ENCODE measurements at places on chromosomes 2 and 18. TPM values are rescaled to one million over a fixed set of nuclear protein-coding genes. Genes with fewer than 3 reads are reported as not detected.

GAL3ST2 gene
- total RNA-seq = not detected

DNA sequence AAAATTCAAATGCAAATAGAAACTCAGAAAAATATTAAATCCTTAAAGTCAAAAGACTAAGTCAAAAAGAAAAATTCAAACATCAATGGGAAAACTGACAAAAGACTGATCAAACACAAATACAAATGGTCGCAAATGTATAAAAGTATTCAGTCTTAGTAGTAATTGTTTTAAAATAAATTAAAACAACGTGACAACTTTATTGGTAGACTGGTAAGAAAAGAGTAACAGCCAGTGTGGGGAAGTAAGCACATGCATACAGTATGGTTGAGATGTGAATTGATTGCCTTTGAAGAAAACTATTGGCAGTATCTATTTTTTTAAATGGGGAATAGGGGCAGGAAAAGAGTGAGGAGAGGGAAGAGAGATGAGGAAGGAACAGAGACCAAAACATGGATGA lies 9.8 kb downstream of the TMEM131 start:
- no peak for DNase-seq

- no peak for DNase-seq
Measured at GRCh38 chr2:215452725-215453124, 16.9 kb upstream of the FN1 start.

DNA sequence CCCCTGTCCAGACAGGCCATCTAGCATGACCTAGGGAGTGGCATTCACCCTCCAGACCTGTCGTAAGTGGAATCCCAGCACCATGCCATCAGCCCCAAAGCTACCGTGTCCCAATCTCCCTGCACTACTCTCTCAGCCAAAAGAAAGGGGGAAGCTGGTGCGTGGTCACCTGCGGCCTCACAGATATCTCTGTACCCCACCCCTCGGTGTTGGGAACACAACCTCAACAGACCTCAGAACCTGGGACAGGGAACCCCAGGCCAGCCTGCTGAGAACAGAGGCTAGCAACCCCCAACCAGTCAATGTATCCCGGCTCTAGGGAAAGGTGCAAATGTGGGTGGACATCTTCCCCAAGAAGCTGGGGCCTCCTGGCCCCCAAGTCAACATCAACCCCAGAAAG lies 38.2 kb downstream of the LMAN2L start:
- no peak for DNase-seq

SKA1 gene
- 37.5 TPM for total RNA-seq

DNA sequence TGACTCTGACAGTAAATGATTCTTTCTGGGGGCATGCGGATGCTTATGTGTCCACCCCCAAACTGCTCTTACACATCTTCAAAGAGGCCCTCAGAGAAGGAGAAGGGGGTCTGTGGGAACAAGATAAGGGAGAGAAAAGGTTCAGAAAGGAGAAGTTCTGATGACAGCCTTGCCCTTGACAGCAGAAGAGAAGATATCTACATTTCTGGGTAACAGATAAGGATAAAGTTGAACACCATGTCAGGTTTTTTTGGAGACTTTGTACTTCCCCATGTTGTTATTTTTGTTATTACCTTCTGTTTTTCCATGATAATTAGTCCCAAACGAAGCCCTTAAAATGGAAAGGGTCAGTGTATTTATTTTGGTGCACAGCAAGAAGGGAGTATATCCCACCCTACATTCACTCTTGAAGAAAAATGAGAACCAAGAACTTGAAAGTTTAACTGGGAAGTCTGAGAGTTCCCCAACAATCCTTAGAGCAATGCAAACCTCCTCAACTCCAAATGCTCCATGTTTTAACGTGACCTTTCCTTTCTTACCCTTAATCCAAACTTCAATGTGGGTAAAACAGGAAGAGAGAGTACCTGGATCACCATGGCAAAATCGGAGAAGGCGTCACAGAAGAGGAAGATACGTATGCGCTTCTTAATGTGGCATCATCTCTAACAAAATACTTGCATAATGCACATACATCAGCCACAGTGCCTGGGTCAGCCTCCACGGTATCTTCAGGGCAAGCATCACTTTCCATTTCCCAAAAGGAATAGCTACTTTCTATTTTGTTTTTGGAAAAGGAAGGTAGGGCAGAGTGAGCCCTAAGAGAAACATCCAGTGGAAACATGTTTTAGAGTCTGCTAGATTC lies 264.6 kb upstream of the STON1 start:
- DNase-seq = no peak
